ENCODE measurements at places on chromosomes 2 and 18.

DNA sequence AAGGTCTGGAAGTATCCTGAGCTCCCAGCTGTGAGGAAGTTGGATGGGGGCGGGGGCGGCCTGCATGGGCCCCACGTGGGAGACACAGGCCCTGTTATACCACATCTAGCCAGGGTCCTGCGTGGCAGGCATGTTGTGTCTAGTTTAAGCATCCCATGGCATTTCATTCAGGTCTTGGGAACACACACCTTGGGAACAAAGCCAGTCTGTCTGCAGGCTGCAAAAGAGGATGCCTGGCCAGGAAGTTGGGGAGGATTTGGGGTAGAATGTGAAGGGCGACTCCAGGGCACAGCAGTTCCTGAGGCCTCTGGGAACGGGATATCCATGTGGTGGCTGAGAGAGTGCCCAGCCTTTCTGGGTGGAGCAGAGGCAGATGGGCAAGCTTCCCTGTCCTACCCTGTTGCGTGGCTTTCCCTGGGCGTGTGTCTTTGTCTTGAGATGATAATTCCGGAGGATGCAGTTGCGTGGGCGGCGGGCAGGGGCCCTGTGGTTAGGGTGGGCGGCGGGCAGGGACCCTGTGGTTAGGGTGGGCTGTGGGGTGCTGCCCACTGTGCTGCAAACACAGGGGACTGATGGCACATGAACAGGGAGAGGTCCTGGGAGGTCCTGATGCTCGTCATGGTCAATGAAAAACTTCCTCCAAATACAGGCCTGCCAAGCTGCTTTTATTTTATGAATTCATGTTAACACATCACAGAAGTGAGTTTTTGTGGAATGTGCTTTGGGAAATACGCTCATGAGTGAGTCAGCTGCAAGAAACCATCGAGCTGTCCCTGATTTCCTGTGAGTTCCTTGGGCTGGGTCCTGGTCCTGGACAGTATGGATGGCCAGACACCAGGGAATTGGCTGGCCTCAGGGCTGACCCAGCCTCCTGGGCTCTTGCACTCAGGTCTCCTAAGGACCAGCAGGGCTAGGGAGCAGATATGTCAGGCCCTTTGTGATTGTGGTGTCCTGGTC, 90.0 kb upstream of the HS6ST1 start:
- no peak for DNase-seq

DNA sequence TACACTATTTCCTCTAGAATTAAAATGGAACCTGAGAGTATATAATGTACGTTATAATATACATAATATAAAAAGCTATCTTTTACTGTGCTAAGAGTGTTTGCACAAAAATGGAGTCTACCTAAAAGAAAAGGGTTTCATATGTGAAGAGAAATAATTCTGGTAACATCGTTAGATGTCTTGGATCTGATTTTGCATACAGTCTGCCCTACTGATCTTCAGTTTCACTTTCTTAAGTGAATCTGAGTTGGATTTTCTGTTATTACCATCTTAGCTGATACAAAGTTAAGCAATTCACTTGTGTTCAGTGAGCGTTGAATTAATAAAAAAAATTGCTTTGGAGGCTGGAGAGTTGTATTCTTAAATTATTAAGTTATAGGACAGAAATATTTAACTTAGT, 502.1 kb upstream of the TMEFF2 start:
- DNase-seq, result no peak

- DNase-seq, result no peak
These were observed 12.9 kb downstream of the STAT1 start for GRCh38 chr2:191001032-191001431.

- no peak for DNase-seq
These were observed 53.1 kb upstream of the BBS5 start for GRCh38 chr2:169426069-169426663.

- no peak for DNase-seq
These were observed 28.2 kb upstream of the ZEB2 start for GRCh38 chr2:144548088-144548487.

DNA sequence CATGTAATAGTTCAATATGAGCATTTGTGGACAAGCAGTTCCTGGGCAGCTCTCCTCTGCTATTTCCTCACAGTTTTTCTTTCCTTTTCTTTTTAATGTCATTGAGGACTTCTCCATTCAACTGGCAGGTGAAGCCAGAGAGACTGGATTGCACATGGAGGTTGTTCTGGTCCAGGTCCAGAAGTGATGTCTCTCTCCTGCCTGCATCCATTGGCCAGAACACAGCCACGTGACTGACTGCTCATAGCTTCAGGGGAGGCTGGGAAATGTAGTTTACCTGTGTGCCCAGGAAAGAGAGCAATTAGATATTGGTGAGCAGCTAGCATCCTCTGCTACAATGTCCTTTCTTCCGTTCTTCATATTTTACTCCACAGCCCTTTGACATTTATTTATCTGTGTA, 20.2 kb upstream of the ADAM23 start:
- DNase-seq, result no peak

- DNase-seq, result no peak
These were observed 240.4 kb downstream of the HAUS1 start for GRCh38 chr18:46344416-46345180.

DNA sequence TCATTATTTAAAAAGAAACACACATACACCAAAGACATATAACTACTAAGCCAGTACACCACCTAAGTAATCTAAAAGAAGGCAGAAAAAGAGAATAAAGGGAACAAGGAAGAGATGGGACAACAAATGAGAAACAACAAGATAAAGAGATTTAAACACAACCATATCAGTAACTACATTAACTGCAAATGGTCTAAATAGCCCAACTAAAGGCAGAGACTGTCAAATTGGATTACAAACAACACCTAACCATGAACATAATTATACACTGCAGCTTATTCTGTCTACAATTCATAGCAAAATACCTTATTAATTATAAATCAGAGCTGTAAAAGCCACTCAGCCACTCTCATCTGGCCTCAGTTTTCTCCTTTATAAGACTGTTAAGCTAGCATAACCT, 15.0 kb downstream of the PPP4R1 start:
- DNase-seq, result no peak

DNA sequence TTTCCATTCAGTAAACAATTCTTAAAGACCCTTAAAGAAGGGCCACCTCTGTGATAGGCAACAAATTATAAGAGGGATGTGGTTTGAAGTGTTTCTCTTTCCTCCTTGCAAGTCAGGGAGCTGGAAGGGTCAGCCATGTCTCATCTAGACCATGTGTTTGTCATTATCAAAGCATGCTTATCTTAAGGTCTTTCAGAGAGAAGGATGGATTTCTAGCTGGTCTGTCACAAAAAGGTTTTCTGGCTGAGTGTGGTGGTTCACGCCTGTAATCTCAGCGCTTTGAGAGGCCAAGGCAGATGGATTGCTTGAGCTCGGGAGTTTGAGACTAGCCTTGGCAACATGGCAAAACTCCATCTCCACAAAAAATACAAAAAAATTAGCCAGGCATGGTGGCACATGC, 59.2 kb upstream of the PEX13 start:
- DNase-seq, result no peak

DNA sequence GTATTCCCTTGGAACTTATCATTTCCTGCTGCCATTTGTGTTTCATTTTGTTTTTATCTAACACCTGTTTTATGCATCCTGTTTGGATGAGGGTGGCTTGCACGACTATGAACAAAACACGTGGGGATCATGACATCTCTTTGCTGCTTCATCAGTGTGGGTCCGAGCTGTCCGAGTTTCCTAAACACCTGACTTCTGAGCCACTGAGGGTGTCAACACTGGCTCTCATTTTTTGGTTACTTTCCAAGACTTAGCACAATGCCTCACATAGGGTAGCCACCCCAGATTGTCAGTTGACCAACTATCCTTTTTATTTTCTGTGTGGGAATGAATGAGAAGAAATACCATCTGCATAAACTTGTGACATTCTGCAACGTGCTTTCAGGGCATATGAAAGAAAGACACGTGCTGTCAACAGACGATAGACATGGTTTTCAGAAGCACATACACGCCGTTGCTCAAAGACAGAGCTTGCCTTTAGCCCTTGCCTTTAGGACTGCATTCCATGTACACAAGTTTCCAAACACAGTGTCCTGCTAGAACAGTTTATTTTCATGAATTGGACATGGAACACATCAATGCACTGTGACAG, 166.7 kb downstream of the MYT1L start:
- DNase-seq, result no peak

- DNase-seq, result no peak
These were observed 321.5 kb downstream of the FBXO15 start for GRCh38 chr18:73826098-73826497.

DNA sequence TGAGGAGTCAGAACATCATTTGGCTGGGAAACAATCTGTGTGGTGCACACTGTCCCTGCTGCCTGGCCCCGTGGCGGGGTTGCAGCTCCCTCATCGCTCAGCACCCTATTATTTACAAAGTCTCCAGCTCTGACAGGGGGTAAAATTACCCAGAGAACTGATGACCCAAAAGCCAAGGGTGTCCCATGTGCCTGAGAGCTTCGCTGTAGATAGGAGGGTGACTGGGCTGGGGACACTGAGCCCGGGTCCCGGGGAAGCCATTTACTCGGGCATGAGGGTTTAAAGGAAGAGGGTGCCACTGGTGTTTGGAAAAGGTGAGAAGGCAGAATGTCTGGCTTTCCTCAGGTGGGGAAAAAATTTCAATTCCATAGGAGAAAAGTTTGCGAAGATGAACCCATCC, 48.2 kb upstream of the EML6 start:
- DNase-seq, result no peak
